ENCODE measurements at places on chromosomes 1 and 21.

- DNase-seq, result peak; percentile 21
These were observed 10.0 kb downstream of the YBEY start for GRCh38 chr21:46295996-46296752.

- no peak for DNase-seq
These were observed 64.9 kb downstream of the PCNT start for GRCh38 chr21:46388896-46389295.

- DNase-seq, result no peak
These were observed 16.5 kb downstream of the SLC27A3 start for GRCh38 chr1:153791648-153792253.

GRCh38 chr1:84174051-84174556 is 30.0 kb downstream of the PRKACB start:
- no peak for DNase-seq

- no peak for DNase-seq
These were observed 102.5 kb upstream of the COA6 start for GRCh38 chr1:234270581-234271242.

- DNase-seq, result no peak
These were observed at the start of gene CERS2 for GRCh38 chr1:150974580-150975478. TSS of gene CERS2 (minus strand) at chr1:150974835. CDS start at chr1:150969090, 5,745 bp downstream.

DNA sequence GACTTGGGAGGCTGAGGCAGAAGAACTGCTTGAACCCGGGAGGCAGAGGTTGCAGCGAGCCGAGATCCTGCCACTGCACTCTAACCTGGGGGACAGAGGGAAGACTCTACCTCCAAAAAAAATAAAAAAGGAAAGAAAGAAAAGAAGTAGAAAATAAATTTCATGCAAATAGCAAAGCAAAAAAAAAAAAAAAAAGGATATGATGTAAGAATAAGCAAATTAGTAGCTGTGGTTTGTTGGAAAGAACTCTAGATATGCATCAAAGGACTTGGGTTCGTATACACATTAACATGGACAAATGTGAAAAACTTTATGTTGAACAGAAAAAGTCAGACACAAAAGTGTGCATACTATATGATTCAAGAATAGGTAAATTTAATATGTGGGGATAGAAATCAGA is 11.9 kb downstream of the WASF2 start:
- DNase-seq, result no peak

- DNase-seq, result no peak
These were observed 14.7 kb downstream of the YTHDF2 start for GRCh38 chr1:28751315-28752060.

DNA sequence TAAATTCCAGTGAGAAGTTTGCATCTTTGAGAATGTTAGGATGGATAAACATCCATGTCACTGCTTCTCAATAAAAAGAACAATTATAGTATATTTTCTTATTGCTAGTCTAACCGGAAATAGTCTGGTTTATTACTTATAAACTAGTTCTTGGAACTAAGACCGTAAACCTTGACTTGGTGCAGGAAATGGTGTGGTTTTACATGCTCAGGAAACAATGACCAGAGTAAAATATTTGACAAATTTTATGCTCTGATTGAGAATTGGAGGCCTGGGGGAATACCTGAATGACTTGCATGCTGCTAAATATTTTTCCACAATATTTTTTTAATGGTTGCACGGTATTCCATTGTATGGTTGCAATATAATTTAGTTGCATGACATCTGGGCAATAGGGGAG is 76.3 kb downstream of the XCL2 start:
- no peak for DNase-seq

DNA sequence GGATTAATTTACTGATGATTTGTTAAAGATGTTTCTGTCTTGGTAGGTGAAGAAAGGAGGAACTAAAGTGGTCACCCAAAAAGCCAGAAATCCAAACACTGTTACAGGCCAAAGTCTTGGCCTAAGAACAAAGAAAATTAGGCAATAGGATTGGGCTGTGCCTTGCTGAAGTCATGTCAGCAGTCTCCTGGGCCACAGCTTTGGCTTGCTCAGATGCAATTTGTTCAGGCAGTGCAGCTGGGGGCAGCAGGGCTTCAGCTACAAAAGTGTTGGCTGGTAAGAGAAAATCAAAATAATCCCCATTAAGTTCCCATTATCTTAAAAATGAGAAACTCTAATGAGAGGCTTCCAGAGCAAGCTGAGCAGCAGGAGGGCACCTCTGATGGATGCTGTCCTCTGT is 14.0 kb upstream of the RAP1A start:
- DNase-seq, result no peak

DNA sequence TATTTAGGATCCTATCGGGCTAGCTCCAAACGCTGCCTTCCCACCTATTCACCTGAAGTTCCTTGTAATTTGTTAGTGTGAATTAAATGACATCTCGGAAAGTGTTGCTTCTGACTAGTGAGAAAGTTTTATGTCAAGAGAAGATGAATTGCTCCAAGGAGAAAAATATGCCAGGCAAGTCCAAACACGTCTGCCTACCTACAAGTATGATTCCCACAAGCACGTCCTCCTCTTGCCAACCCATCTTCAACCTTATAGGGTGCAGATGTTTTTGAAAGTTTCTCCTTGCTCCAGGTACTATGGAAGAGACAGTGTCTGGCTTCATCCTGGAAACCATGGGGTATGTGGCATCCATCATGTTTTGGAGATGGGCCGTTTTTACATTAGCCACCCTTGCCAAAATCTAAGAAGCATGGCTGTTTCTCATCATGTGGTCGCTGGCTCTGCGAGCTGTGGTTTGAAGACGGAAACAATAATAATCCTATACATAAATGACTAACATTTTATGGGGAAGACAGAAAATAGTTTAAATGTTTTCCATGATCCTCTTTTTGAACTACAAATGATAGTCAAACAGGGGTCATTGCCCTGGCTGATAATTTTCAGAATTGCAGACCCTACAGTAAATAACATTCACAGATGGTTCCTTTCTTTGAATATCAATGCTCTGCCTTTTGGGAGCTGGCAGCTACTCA is 505.8 kb downstream of the SMYD3 start:
- DNase-seq, result no peak

DNA sequence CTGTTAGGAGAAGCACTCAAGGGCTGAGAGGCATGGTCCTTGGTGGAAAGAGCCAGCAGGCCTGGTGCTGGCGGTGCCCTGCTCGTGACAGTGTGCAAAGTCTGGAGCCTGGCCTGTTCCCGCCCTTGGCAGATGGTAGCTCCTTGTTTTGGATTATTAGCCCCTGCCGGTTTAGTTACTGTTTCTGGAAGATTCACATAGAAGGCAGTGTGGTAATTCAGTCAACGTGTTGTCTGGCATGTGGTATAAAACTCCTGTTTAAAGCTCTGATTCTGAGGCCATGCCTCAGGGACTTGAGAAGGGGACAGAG is 6.8 kb downstream of the PKNOX1 start:
- no peak for DNase-seq

DNA sequence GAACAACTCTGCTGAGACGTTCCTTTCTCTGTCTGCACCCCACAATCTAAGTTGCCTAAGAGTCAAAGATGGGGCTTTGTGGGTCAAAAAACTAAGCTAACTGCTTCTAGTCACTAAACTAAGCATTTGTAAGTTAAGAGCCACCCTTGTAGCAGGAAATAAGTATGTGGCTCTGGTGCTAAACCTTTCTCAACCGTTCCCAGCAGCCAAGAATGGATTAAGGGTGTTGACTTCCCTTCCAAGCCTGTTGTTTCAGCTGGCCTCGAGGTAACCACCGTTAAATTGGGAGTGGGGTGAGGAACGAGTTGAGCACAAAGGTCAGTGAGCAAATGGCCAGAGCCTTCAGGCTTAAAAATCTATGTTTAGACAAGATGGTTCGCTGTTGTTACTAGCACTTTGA is 169.1 kb downstream of the TRIM33 start:
- no peak for DNase-seq

- DNase-seq, result no peak
These were observed 56.7 kb downstream of the PTGS2 start for GRCh38 chr1:186623551-186623950.

GRCh38 chr1:153793261-153793972 is 18.2 kb downstream of the SLC27A3 start:
- DNase-seq, result no peak

- DNase-seq, result peak; percentile 83
These were observed 35.5 kb downstream of the AHDC1 start for GRCh38 chr1:27568300-27569087.

DNA sequence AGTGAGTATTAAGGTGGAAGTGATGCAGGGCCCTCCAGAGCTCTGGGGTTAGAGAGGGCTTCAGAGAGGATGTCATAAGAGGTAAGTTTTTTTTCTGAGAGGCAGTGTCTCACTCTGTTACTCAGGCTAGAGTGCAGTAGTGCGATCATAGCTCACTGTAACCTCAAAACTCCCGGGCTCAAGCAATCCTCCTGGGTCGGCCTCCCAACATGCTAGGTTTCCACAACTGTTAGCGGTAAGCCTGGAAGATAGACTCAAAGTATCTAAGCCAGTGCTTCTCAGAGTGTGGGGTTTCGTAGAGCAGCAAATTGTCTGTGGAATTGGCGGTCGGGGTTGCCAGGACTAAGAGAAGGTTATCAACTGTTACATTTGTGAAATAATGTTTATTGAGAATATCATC is 18.6 kb upstream of the IGSF3 start:
- DNase-seq, result no peak

DNA sequence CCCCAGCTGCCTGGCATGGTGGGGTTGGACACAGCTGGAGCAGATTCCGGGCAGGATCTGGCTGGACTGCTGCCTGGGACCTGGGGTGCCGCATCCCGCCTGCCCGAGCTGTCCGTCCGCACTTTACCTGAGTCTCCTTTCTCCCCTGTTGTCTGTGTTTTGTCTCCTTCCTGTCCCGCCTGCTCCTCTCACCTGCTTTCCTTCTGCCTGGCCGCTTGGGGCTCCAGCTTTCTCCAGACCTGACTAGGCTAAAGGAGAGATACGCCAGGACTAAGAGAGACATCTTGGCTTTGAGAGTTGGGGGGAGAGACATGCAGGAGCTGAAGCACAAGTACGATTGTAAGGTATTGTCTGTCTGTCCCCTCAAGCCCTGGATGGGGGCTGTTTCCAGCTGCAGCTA is 73.3 kb downstream of the ARHGEF10L start:
- no peak for DNase-seq

DNA sequence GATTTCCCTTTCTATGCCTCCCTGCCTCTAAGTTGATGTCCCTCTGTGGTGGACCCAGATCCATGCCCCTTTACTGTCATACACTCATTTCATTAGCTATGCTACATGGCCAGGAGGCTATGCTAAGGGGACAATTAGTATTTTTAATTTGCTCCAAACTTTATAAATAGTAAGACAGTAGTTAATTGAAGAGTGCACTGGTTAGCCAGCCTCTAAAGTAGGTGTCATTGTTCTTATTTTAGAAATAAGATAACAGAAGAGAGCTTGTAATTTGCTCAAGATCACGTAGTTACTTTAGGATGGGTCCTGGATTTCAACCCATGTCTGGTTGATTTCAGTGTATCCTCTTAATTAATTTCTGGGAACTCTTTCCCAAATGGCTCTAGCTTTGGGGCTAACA is 29.4 kb upstream of the GNG12 start:
- no peak for DNase-seq

- DNase-seq, result no peak
These were observed 408.0 kb downstream of the SIPA1L2 start for GRCh38 chr1:232221802-232222499.
